ENCODE measurements at places on chromosomes 16 and 17.
A peak's percentile ranks its signal among the peaks of the same experiment; 100 is the strongest.

DNA sequence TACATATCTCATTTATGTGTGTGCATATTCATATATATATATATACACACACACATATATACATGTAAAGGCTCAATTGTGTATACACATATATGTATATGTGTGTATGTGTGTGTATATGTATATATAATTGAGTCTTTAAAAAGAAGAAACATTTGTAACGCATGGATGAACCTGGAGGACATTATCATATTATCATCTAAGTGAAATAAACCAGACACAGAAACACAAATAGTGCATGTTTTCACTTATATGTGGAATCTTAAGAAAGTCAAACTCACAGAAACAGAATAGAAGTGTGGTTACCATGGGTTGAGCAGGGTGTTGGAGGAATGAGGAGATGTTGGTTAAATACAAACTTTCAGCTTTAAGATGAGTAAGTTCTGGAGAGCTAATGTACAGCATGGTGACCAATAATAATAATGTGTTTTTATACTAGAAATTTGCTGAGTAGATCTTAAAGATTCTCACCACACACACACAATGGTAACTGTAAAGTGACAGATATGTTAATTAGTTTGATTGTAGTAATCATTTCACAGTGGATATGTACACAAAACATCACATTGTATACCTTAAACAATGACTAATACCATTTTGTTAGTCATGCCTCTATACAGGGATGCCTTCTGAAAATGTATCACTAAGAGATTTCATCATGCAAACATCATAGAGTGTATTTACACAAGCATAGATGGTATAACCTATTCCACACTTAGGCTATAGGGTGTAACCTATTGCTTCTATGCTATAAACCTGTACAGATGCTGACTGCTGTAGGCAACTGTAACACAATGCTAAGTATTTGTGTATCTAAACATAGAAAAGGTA is 132.6 kb upstream of the CACNG5 start:
- DNase-seq, result no peak

GRCh38 chr17:68437979-68438822 is 19.1 kb downstream of the WIPI1 start:
- peak; percentile 70 for DNase-seq

- no peak for DNase-seq
Measured at GRCh38 chr17:7290685-7291084, 3.8 kb downstream of the YBX2 start.

DNA sequence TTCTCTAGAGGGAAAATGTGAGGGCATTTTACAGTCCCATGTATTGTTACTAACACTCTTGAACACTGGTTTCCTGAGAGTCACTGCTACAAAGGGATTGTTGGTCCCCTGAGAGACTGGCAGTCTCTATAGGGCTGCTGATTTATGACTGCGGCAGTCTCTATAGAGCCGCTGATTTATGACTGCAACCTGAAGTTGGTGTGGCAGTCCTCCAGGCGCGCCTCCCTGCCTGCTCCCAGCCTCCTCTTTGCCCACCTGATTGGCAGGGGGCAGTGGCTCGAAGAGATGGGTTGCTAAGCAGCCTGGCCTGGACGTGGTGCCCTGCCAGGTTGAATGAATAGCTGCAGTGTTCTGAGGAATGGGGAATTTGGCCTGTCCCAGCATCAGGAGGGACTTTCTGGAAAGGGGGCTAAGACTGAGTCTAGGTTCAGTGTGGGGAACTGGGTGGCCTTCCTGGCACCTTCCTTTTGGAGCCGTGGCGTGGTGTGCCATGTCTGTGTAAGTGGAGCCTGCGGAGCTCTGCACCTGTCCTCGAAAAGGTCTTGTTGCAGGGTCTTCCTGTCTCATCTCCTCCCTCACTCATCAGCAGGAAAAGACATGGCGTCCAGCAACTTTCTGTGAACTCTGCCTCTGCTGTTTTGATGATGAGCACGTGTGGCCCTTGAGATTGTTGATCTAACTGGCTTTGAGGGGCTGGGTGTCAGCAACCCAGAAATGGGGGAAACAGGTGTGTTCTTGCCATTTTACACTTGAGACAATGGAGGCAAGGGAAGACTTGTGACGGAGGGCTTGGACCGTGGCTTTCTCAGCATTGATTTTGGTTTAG is 24.9 kb downstream of the SAP30BP start:
- no peak for DNase-seq

- no peak for DNase-seq
Measured at GRCh38 chr17:80822021-80822699, 169.5 kb upstream of the CHMP6 start.

DNA sequence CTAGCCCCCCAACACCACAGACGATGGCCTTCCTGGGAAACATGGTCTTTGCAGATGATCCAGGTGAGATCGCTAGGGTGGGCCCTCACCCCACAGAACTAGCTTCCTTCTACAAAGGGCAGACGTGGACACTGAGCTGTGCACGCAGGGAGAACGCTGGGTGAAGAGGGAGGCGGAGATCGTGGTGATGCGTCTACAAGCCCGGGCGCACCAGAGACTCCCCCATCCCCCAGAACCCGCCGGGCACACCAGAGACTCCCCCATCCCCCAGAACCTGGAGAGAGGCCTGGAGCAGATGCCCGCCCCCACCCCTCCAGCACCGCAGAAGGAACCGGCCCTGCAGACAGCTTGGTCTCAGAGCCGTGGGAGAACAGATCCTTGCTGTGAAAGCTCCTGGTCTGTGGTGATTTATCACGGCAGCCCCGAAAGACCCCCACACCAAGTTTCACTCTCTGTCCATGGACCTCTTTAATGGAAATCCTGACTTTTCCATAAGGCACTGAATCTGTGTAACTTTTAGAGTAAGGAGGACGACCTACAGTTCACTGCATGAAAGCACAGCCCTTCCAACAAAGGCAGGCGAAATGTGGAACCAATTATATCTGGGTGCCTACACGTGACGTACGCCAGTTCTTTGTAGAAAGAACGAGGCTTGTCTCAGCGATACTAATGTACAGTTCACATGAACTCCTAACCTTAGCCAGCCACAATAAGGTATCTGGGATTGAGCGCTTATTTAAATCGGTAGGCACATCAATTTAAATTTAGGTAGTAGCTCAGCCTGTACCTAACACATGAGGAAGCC is 88.5 kb downstream of the ANKRD11 start:
- no peak for DNase-seq

- DNase-seq, result peak; percentile 68
Measured at GRCh38 chr16:80583466-80583865, 42.7 kb downstream of the DYNLRB2 start.

GRCh38 chr17:19939993-19940721 is 37.5 kb downstream of the AKAP10 start:
- no peak for DNase-seq

GRCh38 chr16:69078073-69078472 is 27.4 kb upstream of the HAS3 start:
- DNase-seq, result no peak

DNA sequence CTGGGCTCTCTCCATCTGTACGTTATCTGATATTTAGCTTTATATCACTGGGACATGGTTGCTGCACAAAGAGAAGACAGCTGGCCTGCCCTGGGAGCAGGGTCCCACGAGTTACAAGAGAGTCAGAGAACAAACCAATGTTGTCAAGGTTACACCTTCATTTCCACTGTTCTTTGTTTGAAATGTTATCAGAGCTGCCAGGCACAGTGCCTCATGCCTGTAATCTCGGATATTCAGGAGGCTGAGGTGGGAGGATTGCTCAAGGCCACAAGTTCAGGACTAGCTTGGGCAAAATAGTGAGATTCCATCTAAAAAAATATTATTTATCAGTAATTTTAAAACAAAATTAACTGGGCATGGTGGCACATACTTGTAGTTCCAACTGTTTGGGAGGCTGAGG is 34.6 kb downstream of the ATP6V0A1 start:
- no peak for DNase-seq

DNA sequence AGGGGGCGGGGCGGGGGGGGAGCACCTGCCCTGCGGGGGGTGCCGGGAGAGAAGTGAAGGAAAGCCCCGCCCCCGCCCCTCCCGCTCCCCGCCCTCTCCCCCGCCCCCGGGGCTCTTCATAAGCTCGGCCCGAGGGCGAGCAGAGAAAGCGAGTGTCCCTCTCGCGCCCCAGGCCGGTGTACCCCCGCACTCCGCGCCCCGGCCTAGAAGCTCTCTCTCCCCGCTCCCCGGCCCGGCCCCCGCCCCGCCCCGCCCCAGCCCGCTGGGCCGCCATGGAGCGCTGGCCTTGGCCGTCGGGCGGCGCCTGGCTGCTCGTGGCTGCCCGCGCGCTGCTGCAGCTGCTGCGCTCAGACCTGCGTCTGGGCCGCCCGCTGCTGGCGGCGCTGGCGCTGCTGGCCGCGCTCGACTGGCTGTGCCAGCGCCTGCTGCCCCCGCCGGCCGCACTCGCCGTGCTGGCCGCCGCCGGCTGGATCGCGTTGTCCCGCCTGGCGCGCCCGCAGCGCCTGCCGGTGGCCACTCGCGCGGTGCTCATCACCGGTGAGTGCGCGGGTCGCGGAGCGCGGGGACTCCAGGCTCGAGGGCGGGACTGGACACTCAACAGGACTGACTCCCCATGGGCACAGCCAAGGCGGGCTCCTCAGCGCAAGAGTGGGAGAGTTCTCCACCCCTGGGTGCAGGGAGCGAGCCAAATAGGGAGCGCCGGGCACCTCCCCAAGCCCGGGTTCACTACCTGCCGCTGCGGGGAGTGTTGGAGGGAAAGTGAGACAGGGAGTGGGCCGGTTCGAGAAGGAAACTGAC is at the start of gene HSD11B2:
Gene HSD11B2, plus strand, starts transcription at position 145 of the 798 bp plus-strand sequence. Its CDS starts 128 bp downstream, at position 273.
- peak; percentile 60 for DNase-seq

- no peak for DNase-seq
Measured at GRCh38 chr17:65064452-65065019, 8.0 kb upstream of the GNA13 start.

DNA sequence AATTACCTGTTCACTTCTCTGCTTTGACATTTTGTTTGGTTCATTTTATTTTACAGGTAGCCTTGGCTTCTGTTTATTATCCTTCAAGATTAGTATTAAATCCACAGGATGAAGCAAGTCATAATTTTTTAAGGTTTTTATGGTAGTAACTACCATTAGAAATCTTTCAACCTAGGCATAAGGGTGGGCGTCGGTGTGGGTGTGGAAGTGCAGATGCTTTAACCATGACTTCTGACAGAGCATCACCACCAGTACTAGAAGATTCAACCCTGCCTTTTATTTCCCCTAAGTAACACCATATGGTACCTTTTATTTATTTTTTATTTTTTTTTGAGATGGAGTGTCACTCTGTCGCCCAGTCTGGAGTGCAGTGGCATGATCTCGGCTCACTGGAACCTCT is 22.7 kb downstream of the AP2B1 start:
- no peak for DNase-seq

DNA sequence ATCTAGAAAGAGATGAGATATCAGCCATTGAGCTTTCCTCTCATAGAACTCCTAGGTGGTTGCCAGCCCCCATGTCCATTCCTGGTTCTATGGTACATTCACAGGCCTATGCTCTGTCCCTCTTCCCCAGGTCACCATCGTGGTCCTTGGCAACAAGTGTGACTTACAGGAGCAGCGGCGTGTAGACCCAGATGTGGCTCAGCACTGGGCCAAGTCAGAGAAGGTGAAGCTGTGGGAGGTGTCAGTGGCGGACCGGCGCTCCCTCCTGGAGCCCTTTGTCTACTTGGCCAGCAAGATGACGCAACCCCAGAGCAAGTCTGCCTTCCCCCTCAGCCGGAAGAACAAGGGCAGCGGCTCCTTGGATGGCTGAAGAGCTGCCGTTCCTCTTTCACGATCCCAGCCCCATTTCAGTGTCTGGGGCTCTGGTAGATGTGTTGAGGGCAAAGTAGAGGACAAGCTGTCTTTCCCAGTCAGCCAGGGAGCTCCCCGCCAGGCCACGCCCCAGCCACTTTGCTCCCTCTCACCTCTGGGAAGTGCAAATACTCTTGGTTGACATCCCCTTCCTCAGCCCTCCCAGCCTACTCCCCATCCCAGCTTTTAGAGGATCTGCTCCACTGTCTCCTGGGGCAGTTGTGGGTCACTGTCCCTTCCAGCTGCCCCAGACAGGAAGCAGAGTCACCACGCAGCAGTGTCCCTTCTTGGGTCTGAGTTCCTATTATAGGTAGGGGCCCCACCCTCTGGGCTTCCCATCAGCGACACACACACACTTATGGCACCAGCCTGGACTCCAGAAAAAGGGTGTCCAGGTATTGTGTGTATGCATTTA is 3.8 kb downstream of the NKIRAS2 start:
- no peak for DNase-seq

- no peak for DNase-seq
Measured at GRCh38 chr17:74394977-74395376, 27.7 kb downstream of the GPR142 start.

- no peak for DNase-seq
Measured at GRCh38 chr17:40824015-40824832, 1.8 kb upstream of the KRT10 start.

DNA sequence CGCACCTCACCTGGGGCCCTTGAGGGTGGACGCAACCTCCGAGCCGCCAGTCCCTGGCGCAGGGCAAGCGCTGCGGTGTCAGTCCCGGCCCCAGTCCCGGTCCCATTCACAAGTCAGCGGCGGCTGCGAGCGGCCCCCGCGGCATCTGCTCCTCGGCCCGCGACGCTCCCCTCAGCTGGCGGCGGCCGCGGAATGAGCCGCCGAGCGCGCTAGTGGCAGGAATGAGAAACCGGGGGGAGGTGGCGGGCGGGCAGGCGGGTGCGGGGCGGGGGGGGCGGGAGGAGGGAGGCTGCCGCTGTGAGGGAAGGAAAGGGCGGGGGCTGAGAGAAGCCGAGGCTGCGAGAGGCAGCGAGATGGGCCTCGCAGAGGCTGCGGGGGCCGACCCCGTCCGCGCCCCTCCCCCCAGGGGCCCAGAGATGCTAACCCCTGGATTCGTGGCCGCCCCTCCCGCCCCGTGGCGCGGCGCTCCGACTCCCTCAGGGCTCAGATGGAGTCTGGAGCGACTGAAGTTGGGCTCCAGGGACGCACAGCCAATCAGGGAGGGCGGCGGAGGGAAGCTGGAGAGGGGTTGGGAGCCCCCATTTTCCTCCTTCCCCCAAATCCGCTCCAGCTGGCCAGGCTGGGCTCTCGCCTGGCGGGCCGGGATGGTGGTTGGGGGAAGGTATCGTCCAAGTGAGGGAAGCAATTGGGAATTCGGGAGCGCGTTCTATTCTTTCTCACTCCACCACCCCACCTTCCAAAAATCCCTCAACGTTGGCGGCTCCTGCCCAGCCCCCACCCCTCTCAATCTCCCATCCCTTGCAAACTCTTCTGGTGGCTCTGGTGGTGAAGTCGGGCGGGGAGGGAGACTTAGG is at the start of gene CDH11:
Gene CDH11, minus strand, starts transcription at position 194 of the 854 bp plus-strand sequence. CDS start 117,194 bp downstream, outside the sequence.
- no peak for DNase-seq

DNA sequence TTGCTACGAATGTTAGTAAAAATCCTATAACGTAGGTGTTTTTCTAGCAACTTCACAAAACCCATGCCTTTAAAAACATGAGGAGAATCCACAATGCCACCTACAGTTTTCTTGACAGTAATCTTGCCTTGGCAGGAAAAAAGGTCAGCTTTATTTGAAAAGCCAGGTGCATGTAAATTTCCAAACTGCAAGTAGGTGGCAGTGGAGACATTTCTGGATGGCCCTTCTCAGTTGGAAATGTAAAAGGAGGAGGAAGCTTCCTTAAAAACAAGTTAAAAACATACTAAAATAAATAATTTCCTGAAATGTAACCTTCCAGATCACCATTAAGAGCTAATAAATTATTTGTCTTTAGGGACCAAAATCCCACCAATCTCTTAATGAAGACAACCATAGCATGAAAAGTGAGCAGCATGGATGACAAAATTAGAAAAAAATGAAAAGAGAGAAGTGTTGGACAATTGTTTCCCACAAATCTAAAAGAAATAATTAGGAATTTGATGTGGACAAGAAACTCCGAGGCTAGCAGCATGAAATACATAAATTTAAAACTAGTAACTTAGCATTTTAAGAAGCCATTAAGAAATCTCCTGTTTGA is 152.2 kb downstream of the SNX11 start:
- DNase-seq, result no peak

All from activated CD8-positive, alpha-beta memory T cell treated with anti-CD3 and anti-CD28 coated beads, Interleukin-2, amount 50 U/mL, for 48 hours (primary cell).